NCI-H510A treated with DMSO at 0.1 percent for 48 hours (cell line): ENCODE measurements at places on chromosomes 7 and 10.

DNA sequence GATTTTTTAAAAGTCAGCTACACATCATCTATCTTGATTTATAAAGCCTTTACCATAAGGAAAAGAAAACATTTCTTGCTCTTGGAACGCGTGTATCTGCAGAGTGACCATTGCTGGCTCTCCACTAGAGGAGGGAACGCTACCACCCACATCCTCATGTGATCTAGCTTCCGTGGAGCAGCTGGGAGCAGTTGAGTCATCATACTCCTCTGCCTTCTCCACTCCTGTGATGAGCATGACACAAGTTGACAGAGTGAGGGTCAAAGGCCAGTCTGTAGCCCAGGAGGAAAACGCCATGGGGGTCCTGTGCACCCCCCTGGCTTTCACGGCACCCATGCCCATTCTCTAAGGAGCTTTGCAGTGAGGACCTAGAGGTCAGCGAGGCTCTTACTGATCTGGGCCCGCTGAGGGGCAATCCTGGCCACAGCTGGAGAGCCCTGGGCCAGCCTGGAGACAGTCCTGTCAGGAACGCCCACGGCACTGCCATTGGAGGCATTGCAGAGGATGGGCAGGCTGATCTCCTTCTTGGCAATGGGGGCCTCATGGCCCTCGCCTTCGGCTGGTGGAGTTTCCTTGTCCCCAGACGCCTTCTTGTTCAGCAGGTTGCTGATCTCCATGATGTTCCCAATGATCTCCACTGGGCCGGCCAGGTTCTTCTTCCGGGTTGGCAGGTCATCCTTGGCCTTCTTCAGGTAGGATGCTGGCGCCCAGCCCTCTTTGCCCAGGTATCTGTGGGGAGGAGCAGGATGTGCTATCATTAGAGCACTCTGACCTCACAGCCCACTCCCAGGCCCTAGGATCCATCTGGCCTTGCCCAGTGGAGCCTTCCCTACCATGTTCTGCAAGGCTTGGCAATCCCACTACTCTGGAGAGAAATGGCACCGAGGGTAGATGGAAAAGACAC is 119.2 kb downstream of the NEURL1 start:
- DNase-seq = no peak

DNA sequence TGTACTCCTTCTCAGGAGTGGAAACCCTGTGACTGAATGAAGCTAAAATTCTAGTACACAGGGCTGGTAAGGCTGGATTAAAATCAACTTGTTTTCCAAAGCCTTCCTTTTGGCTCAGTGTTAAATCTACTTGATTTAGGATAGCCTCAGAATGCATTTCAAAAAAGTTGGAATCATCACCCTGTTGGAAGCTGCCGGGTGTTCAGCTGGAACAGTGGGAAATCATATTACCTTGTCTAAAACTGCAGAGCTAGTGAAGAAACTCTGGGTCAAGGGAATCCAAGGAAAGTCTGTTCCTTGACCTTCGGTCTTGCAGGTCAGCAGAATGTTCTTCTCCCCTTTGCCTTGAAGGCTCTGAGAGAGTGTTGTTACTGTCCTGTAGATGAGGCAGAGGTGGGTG is 252.1 kb upstream of the INHBA start:
- DNase-seq = no peak

DNA sequence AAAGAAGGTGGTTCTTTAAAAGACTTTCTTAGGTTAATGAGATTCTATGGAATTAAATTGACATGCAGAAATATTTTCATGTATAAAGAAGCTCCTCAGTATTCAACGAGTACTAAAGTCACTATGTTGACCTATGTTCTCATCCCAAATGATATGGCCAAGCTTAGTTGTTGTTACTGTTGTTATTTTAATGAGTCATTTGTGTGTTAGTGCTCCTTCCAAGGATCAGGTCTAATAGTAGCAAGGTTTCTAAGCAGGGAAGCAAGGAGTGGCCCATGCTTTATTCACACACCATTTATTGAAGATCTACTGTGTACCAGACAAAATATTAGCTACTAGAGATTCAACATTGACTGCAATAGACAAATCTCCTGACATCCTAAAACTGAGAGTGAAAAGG is 41.9 kb downstream of the LRRN3 start:
- no peak for DNase-seq

- DNase-seq = no peak
These were observed 39.6 kb upstream of the ZNF680 start for GRCh38 chr7:64602518-64602917.

GRCh38 chr10:36280321-36280741 is 638.2 kb upstream of the FZD8 start:
- DNase-seq = no peak

DNA sequence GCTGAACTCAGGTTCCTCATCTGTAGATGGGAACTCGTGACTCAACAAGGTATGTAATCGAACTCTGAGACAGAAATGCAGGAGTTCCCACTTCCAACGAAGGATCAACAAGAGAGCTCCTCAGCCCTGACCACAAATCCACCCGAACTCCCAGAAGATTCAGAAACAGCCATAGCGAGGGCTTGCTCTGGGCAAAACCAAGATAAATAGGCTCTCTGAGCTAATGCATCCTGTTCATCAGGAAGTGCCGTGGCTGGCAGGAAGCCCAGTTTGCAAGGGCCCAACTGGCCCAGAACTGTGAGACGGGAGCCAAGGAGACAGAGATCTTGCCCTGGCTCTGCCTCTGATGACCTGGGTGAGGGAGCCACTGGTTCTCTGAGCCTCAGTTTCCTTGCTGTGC is 141.7 kb upstream of the PFKP start:
- DNase-seq = peak; percentile 2

DNA sequence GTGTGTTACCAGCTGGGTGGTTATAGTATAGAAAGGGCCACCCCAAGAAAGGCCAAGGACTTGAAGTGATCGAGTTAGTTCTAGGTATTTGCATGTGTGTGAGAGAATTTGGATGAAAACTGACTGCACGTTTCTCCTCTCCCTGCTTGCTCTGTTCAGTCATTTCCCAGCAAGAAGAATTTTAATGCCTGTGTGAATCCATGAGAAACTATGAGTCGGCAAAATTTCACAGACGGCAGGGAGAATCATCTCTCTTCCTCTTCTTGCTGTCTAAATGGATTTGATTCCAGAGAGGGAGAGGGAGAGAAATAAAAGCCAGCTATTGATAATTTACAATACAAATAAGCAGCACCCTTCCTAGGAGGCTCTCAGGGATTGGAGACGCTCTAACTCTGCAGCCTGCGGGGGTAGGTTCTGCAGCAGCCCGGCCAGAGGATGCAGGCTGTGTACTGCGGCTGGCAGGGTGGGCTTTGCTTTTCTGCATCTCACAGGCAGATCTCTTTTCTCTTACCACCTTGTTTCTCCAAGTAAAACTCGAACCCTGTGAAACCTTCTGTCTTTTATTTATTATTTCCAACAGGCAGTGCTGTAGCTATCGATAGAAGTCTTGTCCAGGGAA is 183.6 kb downstream of the TCF7L2 start:
- peak; percentile 21 for DNase-seq

DNA sequence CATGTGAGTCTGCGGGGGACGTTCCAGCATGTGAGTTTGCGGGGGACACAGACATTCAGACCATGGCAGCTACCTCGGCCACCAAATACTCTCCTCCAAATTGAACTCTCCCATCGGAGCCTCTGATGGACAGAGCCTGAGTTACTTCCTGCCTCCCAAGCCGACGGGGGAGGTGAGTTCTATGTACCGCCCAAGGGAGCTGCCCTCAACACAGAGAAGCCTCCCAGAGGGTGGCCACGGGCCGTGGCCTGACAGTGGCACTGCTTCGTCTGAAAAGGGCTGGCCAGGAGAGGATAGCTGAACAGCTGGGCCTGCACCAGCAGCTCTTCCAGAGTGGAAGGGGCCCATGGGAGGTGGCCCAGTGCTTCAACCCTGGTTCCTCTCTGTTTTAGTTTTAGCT is 274.5 kb upstream of the PPP2R2D start:
- no peak for DNase-seq

GRCh38 chr7:42389697-42390096 is 152.7 kb upstream of the GLI3 start:
- DNase-seq = no peak

- no peak for DNase-seq
These were observed 48.9 kb upstream of the DUSP5 start for GRCh38 chr10:110448682-110449418.

DNA sequence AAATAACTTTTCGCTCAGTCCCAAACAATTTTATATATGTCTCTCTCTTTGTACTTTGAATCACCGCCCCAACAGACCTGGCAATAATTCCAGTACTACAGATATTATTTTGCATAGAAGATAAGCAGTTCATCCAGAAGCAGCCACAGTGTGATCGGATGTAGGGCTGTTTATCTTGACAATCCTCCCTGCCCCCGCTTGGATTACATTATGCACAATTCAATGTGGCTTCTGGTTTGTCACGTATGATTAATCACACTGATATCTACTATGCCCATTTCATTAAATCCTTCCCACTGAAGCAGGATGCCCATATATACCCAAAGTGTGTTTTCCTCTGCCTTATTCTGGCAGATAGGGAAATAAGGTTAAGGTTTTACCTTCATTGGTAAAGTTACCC is 115.2 kb downstream of the PDE1C start:
- no peak for DNase-seq

- DNase-seq = no peak
These were observed 114.2 kb downstream of the PPP1R3A start for GRCh38 chr7:113804475-113805095.

DNA sequence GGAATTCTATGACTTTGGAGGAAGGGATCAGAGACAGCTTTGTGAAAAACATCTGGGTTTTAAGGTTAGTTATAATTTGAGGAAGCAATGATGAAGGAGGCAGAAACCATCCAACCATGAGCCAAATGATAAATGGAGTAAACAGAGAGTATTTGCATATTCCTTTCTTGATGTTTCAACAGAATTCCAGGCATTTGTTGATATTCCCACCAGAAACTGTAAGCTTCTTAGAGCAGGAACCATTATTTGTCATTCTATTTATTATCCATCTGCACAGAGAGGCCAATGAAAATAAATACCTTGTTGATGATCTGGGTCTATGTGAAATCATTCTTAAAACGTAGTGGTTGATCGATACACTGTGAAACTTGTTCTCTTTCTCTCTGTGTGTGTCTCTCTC is 715.3 kb downstream of the INHBA start:
- no peak for DNase-seq

DNA sequence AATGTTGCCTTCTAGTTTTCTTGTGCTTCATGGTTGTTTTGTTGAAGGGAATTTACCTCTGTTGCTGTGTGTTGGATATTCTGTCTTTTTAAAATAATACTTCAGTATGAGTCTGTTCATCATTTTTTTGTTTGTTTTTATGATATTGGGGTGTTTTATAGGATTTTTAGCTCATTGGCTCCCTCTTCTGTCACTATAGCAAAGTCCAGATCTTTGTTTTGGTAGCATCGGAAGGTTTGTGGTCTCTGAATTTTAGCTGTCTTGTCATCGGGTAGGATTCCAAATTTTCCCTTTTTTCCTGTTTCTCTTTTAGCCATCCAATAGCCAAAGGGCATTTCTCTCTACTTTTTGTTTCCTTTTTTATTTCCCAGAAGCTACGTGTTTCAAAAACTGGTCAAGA is 91.4 kb downstream of the EXOC4 start:
- no peak for DNase-seq

DNA sequence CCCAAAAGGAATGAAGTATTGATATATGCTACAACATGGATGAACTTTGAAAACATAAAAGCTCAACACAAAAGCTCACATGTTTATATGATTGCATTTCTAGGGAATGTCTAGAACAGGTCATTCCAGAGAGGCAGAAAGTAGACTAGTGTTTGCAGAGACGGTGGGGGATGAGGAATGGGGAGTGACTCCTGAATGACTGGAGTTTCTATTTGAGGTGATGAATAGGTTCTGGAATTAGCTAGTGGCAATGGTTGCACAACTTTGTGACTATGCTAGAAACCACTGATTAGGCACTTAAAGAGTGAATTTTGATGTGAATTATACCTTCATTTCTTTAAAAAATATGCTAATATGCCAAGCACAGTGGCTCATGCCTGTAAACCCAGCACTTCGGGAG is 6.9 kb downstream of the KPNA7 start:
- no peak for DNase-seq

DNA sequence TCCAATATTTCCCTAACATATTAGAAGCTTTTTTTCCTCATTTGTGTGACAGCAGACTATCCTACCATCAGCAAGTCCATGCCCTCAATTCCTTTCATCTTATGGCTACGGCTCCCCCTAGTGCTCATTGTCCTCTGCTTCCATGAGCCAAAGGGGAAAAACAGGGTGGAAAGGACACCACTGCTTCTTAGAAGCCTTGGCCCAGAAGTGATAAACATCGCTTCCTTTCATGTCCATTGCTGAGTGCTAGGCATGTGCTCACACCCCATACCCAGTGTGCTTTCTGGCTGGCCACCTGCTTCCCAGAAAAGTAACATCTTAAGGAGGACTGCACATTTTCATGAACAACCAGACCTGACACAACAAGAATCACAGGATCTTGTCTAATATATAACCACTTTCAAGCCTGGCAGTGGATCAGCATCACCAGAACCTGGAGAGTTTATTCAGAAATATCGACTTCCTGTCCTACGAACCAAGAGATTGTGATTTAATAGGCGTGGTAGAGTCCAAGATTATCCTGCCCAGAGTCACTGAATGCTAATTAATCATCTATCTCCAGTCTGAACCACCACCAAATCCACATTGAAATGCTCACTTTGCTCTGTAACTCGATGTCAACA is 650.5 kb upstream of the SORCS1 start:
- peak; percentile 3 for DNase-seq

DNA sequence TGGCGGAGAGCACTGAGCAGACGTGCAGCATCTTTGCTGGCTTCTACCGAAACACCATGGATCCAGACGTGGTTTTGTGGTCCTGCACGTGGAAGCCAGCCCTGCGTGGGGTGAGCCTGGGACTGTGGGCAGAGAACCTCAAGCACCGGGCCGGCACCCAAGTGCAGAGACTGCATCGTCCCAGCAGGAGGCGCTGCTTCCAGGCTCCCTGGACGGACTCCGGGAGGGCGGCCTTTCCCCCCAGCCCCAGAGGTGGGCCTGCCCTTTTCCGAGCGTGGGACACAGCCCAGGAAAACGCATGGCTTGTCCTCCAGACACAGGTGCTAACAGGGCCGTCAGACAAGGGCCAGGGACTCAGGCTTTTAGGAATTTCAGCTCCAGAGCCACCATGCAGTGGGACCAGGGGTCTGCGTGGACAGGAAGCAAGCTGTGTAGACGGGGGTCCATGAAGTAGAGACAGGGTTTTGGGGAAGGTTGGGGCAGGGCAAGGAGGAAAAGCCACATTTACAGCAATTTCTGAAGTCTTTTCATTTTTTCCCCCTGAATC is 303.9 kb downstream of the WDR37 start:
- DNase-seq = no peak

- DNase-seq = peak; percentile 13
These were observed 58.0 kb downstream of the GNAT3 start for GRCh38 chr7:80453699-80454340.

GRCh38 chr7:17015598-17016031 is 133.8 kb upstream of the AGR3 start:
- DNase-seq = no peak

- DNase-seq = no peak
These were observed 390.1 kb downstream of the GATA3 start for GRCh38 chr10:8444630-8445029.

- DNase-seq = no peak
These were observed 18.9 kb upstream of the SEMA3D start for GRCh38 chr7:85205754-85206153.

- no peak for DNase-seq
These were observed 12.9 kb downstream of the OR2AE1 start for GRCh38 chr7:99863847-99864440.
